Keratinocyte (primary cell): ENCODE measurements at places on chromosomes 6 and 20.

DNA sequence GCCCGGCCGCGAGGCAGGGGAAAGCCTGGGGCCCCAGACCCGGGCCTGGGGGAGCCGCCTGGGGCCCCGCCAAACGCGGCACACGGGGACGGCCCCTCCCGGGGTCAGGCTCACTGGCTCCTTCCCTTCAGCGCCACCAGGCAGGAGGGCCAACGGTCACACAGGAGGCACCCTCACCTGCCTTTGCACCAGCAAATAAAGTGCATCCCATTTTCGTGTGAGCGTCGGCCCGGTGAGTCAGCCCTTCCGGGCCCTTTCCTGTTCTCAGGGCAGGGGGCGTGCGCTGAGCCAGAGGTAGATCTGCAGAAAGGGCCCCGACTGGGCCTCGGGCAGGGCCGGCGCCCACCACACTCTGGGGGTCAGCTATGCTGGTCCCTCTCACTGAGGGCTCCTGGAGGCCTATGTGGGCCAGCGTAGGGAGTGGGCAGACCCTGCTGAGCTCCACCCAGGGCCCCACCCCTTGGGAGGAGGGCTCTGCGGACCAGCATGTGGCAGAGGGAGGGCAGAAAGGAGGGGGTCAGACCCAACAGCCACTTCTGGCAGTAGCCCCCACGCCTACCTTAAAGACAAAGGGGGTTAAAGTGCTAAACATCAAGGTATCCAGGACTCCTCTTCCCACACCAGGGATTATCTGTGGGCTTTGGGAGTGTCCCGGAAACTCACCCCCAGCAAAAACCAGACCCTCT lies 931 bp upstream of the UCKL1 start:
- no peak for DNase-seq

DNA sequence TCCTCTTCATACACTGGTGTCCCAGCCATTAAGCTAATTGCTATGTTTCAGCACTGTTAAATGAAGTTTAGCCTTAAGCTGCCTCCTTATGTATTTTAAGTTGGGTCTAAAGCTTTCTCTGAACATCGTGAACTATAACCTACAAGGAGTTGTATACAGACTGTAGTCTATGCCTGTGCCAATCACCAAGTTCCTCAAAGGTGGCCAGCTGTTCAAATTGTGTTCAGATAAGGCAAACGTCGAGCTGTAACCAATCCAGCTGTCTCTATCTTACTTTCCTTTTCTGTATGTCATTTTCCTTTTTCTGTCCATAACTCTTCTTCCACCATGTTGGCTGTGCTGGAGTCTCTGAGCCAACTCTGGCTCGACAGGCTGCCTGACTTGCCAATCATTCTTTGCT lies 199.6 kb downstream of the OGFRL1 start:
- DNase-seq, result no peak

- no peak for DNase-seq
Observed at GRCh38 chr6:3504354-3504753, 47.5 kb upstream of the SLC22A23 start.

DNA sequence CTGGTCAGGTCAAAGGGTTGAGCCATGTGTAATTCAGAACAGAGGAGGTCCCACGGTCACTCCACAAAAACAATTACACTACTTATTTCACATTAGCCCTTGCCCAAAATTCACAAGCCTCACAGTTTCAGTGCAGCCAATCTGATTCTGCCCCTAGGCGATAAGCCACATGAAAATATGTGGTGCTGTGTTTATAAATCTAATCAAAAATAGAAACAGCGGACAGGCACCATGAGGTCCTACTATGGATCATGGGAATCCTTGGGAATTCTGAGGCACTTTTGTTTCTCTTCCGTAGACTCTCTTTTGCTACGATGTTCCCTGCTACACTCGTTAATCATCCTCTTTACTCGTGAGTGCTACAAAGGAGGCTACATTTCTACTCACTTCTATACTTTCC lies 476.1 kb downstream of the TFAP2A start:
- no peak for DNase-seq

GRCh38 chr20:57999465-58000111 lies 228.9 kb downstream of the ANKRD60 start:
- DNase-seq, result no peak

DNA sequence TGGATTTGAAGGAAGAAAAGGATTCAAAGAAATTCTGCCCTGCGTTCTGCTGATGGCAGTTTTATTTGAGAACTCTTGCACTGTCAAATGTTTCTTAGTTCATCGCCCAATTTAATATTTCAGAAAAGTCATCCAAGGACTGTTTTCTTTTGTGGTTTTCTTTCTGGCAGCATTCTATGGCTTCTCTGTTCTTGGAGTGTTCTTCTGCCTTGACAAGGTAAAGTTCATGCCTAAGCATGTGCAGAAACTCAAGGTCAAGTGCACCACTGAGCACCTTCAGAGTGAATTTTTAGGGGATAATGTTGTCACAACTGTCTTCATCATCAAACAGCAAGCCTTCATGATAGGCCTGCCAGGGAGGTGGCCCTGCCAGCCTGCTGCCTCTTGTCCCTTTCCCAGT lies 225.6 kb downstream of the PLCB1 start:
- no peak for DNase-seq
